ENCODE measurements at places on chromosomes 5 and 9.

GRCh38 chr5:102294886-102295395, 1.1 kb downstream of the SLCO4C1 start:
- no peak for DNase-seq

GRCh38 chr9:132185073-132186009, 23.5 kb downstream of the NTNG2 start:
- no peak for DNase-seq

- no peak for DNase-seq
Measured at GRCh38 chr5:55176176-55176818, 3.3 kb upstream of the CDC20B start.

DNA sequence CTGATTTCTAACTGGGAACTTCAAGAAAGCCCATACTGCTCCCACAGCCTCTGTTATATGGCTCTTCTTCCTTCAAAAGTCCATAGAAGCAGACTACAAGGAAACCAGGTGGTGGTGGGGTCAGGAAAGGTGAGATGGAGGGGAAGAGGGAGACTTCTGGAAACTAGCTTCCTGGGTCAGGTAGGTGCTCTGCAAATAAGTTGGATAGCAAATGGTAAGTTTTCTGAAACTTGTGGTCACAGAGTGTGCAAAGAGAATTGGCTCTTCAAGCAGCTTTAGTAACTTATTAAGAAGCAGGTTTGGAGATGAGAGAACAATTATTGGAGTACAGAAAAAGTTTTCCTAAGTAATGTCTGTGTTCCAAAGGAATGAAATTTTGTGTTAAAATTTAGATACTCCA, 316.9 kb downstream of the ADGRV1 start:
- no peak for DNase-seq

- DNase-seq, result no peak
Measured at GRCh38 chr9:127197186-127197860, 67.3 kb upstream of the GARNL3 start.

DNA sequence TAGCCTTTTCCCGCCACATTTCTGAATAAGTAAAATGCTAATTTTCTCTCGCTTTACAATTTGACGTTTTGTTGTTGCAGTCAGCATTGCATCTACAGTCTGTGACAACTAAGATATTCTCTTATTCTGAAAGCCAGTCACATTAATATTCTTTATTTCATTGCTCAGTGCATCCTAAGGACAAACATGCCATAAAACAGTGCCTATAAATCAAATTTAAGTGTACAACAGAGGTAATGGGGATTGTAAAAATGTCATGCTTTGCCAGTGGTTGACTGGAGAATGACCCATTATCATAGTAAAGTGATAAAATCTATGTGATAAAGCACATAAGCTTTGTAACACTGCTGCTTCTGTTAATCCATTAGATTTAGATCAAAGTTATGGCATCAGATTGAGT, 1850.0 kb upstream of the ACO1 start:
- DNase-seq, result no peak

GRCh38 chr9:109935406-109936087, 155.5 kb downstream of the PALM2AKAP2 start:
- no peak for DNase-seq

DNA sequence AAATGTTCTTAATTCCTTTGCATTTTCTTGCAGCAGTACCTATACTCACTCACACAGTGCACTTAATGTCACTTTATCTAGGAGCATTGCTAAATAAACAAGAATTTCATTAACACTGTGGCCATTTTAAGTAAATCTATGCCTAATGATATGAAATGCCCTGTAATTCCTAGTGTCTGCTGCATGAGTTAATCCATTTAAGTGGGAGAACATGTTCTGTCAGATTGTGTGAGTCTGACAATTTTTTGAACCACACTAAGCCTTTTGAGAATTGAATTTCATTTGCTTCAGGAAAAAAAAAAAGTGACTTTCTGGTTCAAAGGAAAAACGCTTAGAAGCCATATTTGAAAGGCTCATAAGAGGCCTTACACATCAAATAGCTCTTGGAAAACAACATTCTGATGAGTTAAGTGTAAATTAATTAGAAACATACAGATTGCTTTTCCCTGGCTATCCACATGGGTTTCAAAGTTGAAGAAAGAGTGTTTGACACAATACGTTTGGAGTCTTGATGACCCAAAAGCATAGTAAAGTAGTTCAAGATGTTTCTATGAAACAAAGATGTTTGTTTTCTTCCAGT, 446.7 kb upstream of the GRAMD2B start:
- DNase-seq, result no peak

- DNase-seq, result no peak
Measured at GRCh38 chr9:116797276-116797675, 110.2 kb downstream of the TRIM32 start.

- no peak for DNase-seq
Measured at GRCh38 chr5:1875281-1875842, 7.4 kb downstream of the IRX4 start.

GRCh38 chr5:172746725-172747124, 24.3 kb downstream of the DUSP1 start:
- no peak for DNase-seq

DNA sequence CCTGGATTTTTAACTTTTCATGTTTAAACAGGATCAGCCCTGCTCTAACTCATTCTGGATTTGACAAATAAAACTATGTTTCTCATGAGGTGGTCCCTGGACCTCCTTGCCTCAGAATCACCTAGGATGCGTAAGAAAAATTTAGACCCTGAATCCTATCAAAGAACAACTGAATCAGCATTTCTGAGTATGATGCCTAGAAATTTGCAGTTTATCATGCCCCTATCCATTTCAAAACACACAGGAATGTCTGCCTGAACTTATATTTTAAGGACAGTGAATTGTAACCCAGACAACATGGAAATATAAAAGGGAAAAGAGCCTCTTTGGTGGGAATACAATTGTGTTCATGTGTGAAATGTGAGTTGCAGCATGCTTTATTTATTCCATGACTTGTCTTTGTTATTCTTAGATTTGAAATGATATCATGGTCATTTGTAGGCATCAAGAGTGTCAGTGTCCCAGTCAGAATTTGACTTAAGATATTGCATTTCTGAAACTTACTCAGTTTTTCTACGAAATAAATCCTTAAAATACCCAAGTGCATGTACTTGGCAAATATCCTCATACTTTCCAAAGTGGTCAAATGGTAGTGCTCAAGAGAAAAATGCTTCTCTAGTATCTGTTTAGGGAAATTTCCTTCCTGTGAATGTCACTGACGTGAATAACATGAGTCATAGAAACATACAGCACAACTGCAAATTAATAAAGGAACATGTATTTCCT, 144.3 kb downstream of the GIN1 start:
- peak; percentile 72 for DNase-seq

DNA sequence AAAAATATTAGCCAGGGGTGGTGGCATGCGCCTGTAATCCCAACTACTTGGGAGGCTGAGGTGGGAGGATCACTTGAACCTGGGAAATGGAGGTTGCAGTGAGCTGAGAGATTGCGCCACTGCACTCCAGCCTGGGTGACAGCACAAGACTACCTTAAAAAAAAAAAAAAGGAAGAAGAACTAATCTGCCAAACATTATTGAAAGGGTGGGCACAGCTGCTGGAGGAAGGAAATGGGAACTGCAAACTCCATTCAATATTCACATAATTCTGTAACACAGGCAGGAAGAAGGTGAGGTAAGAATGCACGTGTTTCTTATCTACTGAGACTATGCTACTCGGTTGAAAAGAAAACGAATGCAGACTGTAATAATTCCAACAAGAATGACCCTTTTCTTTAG, 121.1 kb upstream of the GNA14 start:
- no peak for DNase-seq

DNA sequence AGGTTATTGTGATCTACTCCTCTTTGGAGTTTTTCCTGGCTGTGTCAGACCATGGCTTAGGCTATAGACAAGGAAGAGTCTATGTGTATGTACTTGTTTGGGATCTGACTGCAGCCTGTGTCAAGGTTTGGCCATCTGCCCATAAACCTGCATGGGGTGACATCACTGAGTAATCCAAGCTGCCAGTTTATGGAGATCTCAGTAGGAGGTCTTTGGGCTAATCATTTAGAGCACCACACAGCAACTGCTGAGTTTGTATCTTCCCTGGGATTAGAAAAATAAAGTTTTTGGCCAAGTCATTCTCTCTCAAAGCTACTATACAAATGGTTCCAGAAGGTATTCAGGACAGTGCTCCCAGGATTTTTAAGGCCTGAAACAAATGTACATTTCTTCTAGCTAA, 65.5 kb upstream of the HSPB3 start:
- DNase-seq, result peak; percentile 60

DNA sequence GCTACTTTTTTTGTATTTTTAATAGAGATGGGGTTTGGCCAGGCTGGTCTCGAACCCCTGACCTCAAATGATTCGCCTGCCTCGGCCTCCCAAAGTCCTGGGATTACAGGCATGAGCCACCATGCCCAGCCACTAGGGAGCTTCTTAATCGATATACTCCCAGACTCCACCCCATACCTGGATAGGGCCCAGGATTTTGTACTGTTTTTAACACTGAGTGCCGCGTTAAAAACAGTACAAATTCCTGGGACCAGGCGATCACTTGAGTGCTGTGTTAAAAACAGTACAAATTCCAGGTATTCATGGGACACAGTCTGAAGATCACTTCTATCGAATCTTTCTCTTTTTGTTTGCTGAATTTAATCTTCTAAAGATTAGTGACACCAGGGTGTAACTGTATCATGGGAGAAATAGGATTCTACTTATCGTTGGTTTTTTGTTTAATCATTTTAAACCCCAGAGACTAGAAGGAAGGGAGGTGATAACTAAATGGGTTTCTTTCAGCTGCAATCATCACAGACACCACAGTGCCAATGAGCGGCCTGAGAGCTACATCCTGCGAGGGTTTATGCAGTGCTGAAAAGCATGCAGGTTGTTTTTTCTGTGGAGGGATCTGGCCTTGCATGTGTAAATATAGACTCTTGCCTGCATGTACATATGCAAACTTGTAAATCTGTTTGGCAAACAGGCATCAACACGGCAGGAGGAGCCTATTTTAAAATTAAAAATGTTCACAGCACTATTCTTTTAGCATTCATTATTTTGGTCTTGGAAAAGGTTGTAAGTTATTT, 303.8 kb upstream of the WWC1 start:
- no peak for DNase-seq

- no peak for DNase-seq
Measured at GRCh38 chr9:130624154-130624553, 40.2 kb upstream of the PRDM12 start.

All from AG10803 (cell line).